Substantia nigra (tissue), 51 donors: ENCODE measurements at places on chromosomes 1 and 21.

DNA sequence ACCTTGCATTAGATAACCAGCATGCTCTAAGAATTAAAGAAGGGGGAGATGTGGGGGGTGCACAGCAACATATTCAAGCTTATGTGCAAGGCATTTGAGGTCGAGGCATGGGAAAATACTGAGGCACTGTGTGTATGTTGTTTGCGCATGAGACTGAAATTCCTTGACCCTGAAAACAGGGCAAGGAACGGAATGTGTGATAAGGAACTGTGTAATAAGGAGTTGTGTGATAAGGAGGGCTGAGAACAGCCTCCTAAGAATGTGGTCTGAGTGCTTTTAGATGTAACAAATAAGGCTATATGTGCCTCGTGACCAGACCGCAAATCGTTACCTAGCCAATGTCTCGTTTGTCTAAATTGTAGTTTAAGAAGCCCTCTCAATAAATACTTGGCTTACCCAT lies 26.5 kb upstream of the ITLN1 start:
- no peak for DNase-seq

DNA sequence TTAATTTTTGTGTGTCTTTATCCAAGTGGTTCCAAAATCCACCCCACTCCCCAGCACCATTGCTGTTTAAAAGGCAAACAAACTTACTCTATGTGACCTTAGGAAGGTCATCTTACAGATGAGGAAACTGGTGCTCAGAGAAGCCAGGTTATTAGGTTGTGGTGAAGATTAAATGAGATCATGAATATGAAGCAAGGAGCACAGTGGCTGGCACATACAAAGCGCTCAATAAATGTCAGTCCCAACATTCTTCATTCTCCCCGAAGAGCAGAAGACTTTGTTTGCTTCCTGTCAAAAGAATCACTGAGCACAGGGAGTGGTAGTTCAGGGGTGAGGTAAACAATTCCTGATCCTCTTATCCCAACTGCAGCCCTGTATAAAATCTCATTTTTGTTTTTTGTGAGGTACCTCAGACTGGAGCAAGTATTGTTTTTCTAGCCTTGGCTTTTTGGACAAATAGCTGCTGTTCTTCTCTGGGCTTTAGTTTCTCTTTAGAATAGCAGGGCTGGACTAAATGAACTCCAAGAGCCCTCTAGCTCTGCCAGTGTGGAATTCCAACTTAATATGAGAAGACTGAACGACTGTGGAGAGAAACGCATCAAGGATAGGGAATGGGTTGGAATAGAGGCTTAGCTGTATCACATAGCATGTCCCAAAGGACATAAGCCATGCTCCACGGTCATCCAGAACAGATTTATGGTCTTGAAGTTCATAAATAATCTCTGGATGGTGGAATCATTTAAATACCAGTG lies 455.3 kb upstream of the USP24 start:
- DNase-seq, result no peak

DNA sequence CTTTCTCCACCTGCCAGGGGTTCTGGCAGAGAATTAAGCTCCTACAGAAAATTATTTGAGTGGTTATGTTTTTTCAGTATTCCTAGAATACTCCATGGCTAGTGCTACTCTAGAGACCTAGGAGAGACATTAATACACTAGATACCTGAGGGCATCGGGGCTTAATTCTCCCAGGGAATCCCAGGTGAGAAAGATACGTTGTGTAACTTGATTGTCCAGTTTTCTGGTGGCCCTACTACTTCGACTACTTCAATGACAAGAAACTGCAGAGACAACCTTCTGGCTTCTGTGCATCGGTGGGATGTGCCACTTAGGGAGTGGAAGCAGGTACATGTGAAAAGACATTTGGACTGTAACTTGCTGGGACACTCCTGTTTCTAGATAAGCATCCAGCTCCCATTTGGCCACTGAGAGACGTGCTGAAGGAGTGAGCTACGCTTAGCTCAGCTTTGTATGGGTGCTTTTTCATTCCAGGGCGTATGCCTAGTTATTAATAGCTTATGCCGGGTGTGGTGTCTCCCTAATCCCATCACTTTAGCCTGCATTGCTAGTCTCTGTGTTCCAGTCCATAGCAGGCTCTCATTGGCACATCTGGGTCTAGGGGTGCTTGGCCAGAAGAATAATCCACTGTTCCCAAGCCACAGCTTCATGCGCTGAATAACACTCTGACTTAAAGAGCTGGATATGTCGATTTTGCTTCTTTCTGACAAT lies 300.7 kb downstream of the SIPA1L2 start:
- DNase-seq, result no peak

DNA sequence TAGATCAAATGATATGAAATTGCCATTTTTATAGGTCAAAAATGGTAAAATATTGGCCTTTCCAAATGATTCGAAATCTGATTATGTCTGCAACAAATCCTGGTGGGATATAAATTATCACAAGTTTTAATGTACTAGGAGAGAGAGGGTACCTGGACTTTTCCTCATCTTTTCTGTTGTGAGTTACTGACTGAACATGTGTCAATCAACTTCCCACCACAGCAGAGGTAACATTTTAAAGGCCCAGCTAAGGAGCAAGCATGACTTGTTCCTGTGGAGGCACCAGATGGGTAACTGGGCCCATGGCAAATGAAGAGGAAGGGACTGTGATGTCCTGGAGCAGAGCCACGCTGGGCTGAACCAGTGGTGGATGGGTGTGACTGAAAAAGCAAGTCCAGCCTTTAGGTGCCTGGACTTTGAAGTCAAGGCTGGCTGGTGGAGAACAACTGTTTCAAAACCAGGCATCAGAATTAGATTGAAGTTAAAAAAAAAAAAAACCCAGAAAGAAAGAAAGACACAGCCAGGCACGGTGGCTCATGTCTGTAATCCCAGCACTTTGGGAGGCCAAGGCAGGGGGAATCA lies 6.6 kb downstream of the MR1 start:
- no peak for DNase-seq

GRCh38 chr1:32221581-32221979 lies 573 bp downstream of the TMEM234 start:
- DNase-seq, result no peak

DNA sequence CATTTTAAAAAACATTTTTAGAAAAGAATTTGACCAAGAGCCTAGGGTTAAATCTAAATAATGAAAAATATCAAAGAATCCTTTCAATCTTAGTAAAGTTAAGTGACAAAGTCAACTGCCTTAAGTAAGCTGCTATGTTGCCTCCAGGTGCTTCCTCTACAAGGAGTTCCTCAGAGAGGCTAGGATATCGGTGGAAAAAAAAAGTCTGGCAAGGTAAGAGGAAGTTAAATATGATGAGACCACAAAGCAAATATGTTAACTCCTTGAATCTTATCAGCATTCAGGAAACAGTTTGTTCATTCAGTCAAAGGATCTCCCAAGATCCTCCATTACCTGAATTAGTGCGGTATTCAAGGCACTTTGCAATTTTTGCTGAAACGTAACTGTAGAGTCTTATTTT lies 563.5 kb downstream of the PTPRC start:
- DNase-seq, result no peak

GRCh38 chr1:164855716-164856329 lies 296.8 kb downstream of the PBX1 start:
- no peak for DNase-seq

GRCh38 chr1:33155877-33156538 lies 25.8 kb downstream of the TRIM62 start:
- DNase-seq, result no peak

- no peak for DNase-seq
Measured at GRCh38 chr1:247825362-247825761, 1.4 kb upstream of the OR14A16 start.

GRCh38 chr1:236948381-236948780 lies 55.9 kb downstream of the MT1HL1 start:
- DNase-seq, result peak; percentile 46

GRCh38 chr1:173287785-173288184 lies 80.7 kb upstream of the TNFSF4 start:
- DNase-seq, result no peak

- no peak for DNase-seq
Measured at GRCh38 chr1:54987427-54987826, 7.0 kb downstream of the TMEM61 start.

GRCh38 chr1:234963180-234963903 lies 165.3 kb downstream of the TOMM20 start:
- DNase-seq, result no peak

DNA sequence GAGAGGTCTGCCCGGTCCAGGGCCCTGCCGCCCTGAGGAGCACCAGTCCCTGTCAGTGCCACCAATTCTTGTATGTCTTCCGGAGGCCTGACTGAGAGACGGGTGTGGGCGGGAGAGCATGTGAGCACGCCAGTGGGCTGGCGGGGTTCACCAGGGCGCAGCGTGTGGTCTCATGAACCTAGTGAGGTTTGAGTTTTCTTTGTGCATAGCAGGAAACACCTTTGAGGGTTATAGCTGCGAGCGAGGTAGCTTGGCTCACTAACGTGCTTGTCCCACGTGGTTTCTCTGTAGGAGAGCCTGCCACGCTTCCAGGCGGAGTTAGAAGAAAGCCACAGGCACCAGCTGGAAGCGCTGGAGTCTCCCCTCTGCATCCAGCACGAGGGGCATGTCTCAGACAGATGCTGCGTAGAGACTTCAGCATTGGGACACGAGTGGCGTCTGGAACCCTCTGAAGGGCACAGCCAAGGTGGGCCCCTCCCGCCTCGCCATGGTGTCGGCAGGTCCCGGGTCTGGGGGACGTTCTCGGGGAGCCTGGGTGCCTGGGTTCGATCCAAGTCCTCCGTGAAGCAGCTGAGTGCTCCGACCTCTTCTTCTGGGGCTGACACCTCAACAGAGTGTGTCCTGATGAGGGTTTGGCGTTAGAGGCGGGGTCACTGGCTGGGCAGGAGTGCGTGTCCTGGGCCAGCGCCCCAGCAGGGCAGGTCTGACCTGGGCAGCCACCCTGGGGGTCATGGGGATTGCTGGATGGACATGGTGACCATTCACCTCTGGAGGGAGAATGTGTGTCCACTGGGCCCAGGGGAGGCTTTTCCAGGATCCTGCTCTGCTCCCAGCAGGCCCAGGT lies 31.4 kb downstream of the PCNT start:
- no peak for DNase-seq

DNA sequence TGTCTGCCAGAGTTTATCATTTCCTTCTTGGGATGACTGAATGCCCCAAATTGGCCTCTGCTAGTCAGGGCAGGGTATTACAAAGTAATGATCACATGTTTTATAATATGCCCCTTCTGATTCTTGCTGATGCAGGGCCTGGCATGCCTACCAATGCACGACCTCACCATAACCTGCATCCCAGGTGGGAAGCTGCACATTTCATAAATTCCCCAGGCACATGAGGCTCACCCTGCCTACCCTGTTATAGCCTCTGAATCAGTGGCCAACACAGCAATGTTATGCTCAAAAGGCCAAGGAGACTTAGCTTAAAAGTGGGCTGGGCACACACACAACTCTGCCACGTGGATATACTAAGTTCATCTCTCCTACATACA lies 28.0 kb upstream of the XPR1 start:
- no peak for DNase-seq

DNA sequence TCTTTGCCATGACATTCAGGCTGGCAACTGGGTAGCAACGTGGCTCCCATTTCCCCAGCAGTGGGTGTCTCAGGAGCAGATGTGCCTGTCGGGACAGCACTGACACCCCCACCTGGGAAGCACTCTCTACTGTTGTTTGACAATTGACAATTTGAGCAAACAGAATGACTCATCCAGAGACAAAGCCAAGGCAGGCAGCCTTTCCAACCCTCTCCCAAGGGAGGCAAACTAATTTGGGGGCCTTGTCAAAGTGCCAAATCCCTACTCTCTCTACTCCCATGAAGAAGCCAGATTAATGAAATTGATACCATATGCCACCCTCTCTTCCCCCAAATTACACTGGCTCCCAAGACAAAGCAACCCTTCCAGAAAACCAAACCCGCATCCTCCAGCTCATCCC lies 65.6 kb downstream of the GRIK3 start:
- no peak for DNase-seq

- no peak for DNase-seq
Measured at GRCh38 chr1:229209386-229209785, 61.5 kb upstream of the RAB4A start.

GRCh38 chr1:195939844-195940243 lies 668.4 kb downstream of the KCNT2 start:
- DNase-seq, result no peak

DNA sequence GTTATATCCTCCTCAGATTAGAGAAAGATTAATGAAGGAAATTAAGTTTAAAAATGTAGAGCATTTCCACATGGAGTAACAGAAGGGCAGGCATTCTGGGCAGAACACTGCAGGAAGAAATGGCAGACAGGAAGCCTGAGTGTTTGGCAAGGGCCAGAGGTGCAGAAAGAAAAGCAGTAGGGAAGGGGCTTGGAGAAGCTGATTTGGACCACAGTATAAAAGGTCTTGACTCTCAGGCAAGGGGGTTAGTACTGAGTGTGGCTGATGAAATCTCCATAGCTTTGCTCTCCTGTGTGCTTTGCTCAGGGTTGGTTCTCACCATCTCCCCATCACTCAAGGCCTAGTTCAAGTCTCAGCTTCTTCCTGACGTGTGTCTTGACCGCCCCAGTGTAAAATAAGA lies 80.2 kb downstream of the SLC45A1 start:
- no peak for DNase-seq

- no peak for DNase-seq
Measured at GRCh38 chr1:169015464-169015863, 91.0 kb upstream of the ATP1B1 start.

DNA sequence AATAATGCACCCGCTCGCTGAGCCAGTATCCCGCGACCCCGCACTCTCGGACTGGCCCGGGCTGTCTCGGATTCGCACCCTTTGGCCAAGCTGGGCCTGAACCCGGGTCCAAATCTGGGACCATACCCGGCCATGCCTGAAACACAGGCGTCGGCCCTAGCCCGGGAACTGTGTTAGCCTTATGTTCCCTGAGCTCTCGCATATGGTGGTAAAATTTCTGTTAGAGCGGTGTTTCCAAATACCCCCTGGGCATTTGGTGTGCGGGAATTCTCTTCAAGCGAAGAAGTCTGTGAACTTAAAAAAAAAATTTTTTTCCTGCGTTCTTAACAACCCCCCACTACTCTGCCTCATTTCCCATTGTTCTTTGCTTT lies 3.1 kb downstream of the RNF220 start:
- no peak for DNase-seq

- DNase-seq, result no peak
Measured at GRCh38 chr1:170146720-170147263, 1.0 kb downstream of the NTMT2 start.

GRCh38 chr1:239735111-239735510 lies 348.7 kb downstream of the CHRM3 start:
- DNase-seq, result no peak

DNA sequence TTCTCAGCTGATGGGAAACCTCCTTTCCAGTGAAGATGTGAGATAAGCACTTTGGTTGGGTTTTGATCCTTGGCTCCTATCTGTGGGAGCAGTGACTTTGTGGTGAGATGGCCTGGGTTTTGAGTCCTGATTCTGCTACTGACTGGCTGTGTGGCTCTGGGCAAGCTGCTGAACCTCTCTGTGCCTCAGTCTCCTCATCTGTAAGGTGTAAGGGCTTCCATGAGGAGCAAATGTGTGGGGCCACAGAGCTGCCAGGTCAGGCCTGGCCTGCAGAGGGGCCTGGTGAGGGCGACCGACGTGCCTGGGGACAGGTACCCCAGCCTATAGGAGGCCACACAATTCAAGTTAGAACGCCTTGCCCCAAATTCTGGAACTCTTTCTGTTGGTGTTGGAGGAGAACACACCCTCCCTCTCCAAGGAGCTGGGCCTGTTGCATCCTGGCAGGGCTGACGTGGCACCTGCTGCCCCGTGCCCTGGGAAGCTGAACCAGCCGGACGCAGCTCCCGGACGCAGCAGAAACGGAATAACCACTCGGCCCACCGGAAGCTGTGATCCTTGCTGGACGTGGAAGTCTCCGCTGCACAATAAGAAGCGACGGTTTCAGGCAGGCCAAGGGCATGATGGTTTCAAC lies 62.7 kb downstream of the AGPAT3 start:
- DNase-seq, result no peak

- no peak for DNase-seq
Measured at GRCh38 chr1:62391369-62391971, 45.4 kb upstream of the USP1 start.
